GM20000 (cell line): ENCODE measurements at places on chromosomes 3 and 15.

DNA sequence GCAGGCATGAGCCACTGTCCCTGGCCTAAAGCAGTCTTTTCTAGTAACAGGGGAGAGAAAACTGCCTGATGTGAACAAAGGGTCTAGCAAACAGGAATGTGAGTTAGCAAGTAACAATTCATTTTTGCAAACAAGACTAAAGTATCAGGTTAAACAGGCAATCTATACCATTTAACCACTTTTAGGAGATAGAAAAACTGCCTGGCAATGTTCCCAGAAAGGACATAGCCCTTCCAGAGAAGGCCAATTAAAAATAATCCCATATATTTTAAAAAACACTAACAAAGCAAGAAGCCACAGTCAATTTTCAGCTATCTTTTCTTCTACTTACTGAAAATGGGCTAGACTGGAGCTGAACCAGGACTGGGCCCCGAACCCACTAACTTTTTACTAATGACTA, 6.3 kb downstream of the RBSN start:
- no peak for DNase-seq

DNA sequence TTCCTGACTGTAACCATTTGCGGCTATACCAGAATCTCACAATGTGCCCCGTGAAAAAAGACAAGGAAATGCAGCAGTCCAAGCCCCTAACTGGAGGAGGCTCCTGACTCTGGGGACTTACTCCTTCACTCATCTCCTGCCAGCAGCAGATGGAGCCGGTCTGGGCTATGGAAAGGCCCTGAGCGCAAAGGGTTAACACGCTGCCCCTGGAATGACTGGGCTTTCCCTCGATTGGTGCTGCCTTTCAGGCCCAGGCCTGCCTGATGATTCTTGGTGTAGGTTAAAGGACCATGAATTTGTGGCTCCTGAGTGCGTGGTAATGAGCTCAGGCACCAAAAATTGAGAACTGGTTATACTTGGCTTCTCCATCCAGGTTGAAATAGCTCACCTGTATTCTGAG, 42.3 kb upstream of the GALNT15 start:
- no peak for DNase-seq

GRCh38 chr15:25864966-25865365, 1.8 kb upstream of the ATP10A start:
- DNase-seq = no peak

GRCh38 chr15:26087395-26087794, 224.3 kb upstream of the ATP10A start:
- DNase-seq = no peak

GRCh38 chr3:24341668-24342067, 153.0 kb downstream of the THRB start:
- DNase-seq = no peak

- DNase-seq = no peak
Measured at GRCh38 chr3:32424581-32425250, 33.1 kb downstream of the CMTM7 start.

DNA sequence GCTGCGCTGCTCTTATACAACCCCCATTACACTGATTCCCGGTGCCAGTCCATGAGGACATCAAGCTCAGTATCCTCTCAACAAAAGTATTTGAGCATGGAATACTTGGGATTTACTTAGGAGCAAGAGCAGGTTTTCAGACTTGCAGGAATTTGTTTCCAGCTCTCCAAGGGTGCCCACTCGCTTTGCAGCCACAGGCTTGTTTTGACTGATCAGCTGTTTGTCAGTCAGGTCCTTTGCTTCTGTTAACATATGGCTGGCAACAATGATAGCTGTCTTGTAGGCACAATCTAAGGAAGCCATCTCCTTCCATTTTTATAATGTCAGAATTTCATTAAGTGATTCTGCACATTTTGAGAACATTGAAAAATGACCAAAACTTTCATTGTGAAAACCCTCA, 38.2 kb upstream of the MCF2L2 start:
- no peak for DNase-seq

- DNase-seq = no peak
Measured at GRCh38 chr3:13564751-13565560, 16.0 kb downstream of the FBLN2 start.

DNA sequence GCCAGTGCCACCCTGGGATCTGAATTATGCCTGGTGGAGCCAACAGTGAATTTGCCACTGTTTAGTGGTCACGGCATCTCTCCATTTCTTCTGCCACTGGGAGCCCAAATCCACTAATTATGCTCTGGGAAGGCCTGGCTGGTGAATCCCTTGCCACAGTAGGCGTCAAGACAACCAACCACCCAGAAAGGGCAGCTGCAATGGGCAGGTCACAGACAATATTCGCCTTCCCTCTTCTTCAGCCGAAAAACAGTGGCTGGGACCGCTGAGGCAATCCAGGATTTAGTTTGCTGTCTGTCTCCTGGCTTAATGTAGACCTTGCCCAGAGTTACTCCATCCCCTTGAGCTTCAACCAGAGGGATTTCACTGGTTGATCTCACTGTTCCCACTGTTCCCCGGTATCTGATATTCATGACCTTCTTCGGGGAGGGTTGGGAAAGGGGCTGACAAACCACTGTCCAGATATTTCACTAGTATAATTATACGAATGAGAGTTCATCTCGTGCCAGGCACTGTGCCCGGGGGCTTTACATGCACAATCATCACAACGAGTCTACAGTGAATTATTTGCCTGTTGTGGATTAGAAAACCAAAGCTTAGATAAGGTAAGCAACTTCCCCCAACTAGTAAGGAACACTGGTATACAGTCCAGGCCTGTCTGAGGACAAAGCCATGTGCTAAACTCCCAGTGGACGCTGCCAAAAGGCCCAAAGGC, 49.9 kb upstream of the RAB6B start:
- DNase-seq = no peak
